CD4-positive, alpha-beta T cell treated with Interleukin-17A for 1 hour (primary cell): ENCODE measurements at places on chromosomes 12 and 14.

- no peak for DNase-seq
Measured at GRCh38 chr14:56896922-56897321, 86.6 kb upstream of the OTX2 start.

GRCh38 chr14:77228056-77228455, 43.0 kb downstream of the NGB start:
- DNase-seq = no peak

DNA sequence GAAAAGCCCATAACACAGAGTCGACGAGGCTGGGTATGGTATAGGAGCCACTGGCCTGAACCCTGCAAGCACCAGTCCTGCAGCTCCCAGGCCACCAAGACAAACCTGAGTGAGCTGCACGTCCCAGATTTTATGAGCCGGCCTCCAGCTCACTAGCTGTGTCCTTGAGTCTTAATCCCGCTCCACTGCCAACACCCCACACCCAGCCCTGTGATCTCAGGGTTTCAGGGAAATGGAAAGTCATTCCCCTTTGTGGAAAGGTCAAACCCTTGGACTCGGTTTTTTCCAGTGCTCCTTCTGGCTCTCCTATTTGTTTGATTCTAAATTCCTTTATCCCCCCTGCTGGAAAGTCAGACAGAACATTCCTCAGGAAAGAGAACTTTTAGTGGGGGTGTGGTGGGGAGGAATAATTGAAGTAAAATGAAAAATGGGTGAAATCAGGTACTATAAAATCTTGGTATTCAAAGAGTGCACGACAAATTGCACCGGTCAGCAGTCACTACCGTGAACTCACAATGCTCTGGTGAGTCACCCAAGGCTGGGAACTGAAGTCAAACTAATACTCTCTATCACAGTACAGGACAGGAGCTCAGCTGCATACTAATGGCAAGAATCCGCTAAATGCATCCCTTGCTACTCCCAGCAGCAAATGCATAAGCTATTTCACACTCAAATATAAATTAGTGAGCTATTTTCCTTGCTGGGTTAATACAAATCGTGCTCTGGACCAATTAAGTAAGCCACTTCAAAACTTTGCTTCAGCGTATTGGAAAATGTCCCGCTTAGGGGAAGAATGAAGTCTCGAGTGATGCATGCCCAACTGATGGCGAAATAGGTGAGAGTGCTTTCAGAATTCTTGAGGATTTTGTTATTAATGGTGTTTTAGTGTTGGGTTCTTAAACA, 9.0 kb downstream of the PITPNM2 start:
- no peak for DNase-seq

DNA sequence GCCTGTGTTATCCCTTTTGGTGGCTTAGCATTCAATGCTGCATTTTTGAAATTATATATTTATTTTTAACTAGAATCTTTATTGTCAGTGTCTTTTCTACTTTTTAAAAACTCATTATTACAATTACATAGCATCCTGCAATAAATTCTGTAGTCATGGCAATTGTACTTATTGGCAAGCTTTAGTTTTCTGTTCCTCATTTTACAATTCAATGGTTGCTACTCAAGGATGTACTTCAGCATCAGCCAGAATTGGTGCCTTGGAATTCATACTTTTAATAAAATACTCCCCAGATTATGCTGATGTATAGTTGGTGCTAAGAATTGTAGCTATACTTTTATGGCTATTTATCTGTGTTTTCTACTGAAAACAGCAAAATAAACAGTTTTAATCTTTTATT, 1756.8 kb upstream of the SEL1L start:
- no peak for DNase-seq

DNA sequence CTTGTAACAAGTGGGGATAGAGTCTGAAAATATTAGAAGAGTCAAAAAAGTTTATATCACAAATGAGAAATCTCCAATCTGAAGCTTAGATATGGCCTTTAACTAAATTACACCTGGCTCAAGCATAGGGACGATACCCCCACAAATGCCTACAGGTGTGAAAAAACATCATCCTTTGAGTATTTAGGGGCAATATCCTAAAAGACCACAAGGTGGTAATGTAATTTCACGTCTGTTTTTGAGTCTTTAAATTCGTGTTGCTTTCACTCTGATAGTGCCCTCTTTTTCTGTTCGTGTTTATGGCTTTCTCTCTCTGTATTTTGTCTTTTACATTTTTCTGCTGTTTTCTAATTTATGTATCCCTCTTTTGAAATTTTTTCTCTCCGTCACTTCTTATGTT, 84.3 kb downstream of the ETNK1 start:
- no peak for DNase-seq

DNA sequence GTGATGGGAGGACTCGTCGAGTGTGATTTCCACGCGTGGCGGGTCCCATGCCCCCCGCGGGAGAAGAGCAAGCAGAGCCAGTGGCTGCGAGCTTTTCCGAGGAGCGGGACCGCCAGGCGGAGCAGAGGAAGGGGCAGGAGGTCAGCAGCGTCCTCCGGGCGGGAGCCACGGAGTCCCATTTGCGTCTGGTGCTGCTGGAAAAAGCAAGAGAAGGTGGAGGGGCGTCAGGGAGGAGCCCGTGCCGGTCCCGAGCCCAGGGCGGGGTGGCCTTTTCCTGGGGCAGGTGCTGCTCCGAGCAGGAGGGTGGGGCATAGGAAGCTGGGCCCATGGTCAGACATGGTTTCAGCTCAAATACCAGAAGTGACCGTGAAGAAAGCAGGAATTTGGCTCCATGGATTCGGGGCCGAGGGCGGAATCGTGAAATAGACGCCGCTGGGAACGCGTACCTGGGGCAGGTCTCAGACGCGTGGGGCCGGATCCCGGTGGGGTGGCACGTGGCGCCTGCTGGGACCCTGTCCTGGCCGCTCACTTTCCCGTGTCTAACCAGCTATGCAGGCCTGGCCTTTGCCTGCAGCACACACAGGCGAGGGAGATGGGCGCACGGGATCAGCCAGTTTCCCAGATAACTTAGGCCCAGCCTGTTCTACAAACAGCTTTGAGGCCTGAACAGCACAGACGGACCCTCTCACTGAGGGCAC, 60.0 kb downstream of the GALNT9 start:
- no peak for DNase-seq

GRCh38 chr14:35558680-35559079, 24.7 kb downstream of the INSM2 start:
- no peak for DNase-seq

- no peak for DNase-seq
Measured at GRCh38 chr14:60102389-60102788, 10.7 kb downstream of the PCNX4 start.

- no peak for DNase-seq
Measured at GRCh38 chr14:85516239-85517113, 13.5 kb upstream of the FLRT2 start.

GRCh38 chr12:34397591-34398365, 375.5 kb downstream of the ALG10 start:
- DNase-seq = no peak

DNA sequence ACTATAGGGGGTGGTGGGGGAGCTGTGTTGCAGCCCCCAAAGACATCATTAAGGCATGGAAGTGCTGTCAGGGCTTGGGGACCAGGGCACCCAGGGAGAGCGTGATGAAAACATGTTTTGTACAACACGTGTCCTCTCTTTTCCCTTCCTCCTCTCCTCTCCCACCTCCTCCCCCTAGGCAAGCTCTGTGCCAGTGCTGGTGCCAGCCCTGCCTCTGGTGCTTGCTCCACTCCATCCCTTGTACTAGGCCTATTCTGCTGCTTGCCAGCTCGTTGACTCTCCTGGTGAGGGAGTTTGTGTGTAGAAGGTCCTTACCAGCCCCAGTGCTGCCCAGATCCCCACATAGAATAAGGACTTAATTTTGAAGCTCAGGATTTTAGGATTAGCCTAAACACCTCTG, 3.2 kb upstream of the RARG start:
- no peak for DNase-seq

DNA sequence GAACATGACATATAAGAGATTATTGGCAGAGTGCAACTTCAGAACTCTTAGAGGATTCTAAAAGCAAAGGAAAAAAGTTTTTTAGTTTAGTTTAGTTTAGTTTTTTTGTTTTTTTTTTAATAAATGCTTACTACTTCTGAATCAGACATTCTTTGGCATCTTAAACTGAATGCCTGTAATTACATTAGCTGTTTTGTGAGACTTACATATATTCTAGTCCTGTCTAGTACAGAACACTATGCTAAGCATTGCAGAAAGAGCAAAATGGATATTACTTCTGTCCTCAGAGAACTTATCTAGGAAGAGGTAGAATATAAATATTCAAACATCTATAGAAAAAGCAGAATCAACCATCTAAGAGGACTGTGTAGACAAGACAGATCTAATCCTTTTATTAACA, 133.2 kb downstream of the RAD51B start:
- DNase-seq = no peak

DNA sequence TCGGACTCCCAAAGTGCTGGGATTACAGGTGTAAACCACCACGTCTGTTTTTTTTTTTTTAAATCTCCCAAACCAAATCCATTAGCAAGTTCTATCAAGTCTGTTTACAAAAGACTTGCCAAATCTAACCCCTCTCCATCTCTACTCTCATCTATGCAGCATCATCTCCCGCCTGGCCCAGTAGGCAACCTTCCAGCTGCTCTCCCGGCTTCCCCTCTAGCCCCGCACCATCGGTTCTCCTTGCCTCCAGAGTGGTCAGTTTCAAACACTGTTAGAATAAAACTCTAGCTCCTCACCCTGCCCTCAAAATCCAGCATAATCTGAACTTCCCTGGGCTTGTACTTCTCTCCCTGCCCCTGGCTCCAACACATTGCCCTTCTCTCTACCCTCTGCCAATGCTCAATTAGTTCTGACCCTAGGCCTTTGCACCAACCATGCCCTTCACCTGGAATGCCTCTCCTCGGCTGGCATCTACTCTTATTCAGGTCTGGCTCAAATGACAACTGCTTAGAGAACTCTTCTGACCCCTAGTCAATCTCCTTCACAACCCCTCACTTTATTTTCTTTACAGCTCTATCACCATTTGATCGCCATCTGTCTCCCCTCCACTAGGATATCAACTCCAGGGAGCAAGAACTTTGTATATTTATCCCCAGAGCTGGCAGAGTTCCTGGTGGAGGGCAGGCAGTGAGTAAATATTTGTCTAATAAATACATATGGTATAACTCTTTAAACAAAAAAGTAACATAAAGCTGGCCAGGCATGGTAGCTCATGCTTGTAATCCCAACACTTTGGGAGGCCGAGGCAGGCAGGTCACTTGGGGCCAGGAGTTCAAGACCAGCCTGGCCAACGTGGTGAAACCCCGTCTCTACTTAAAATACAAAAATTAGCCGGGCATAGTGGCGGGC, 4.9 kb downstream of the WSB2 start:
- no peak for DNase-seq

GRCh38 chr14:96166461-96167223, 38.0 kb upstream of the BDKRB2 start:
- DNase-seq = no peak

DNA sequence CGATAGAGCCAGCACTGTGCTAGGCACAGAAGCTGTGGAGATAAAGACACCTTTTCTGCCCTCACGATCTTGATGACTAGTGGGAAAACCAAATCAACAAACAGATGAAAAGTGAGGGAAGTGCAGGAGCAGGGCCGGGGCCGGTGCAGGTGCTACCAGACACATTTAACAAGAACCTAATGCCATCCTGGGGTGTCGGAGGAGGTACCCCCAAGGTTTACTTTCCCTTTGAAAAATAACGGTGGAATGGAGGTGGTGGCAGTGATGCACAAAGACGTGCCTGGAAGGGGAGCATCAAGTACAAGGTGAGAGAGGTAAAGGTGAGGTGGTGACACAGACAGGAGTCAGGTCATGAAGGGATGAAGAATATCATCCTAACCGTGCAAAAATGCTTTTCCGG, 22.1 kb downstream of the SLC6A13 start:
- DNase-seq = no peak

GRCh38 chr14:37501877-37502276, 93.2 kb downstream of the FOXA1 start:
- DNase-seq = no peak

DNA sequence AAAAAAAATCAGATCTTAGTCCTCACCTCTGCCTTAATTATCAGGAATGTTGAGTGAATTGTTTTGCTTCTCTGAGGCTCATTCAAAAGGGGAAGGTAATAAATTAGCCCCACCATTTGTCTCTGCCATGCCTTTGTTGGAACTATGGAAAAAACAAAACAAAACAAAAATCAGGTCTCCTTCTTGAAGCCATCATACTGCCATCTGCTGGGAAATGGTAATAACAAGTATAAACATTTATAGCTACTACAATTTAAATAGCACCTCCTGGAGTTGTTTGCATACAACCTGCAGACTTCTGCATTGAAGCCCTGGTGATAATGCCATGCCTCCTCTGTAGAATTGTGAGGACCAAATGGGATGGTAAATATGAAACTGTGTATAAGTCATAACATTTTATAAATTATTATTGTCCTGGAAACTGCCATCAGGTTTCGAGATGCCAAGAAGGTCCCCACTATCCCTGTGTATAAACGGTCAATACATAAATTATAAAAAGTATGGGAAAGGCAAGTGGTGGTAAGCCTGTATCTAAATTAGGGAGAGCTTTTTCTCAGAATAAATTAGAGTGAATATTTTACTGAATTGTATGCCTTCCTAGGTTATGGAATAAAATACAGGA, 87.2 kb upstream of the FGD4 start:
- DNase-seq = peak; percentile 62

DNA sequence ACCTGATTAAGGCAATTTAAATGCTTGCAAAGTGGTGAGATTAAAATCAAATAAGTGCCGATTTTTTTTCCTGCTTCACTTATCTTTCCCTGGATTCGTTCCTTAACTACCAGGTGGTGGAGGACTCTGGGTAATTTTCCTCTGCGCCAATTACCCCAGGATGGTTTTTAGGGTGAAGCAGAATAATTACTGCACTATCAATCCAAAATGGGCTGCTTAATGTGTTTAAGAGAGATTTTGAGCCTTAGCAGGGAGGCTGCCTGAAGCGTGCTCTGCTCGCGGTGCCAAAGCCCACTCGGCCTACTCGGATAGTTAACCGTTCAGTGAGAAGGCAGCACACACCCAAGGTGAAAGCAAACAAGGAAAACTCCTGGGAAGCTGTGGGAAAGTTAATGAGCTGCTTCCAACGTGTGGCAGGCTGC, 274.9 kb upstream of the LMO3 start:
- DNase-seq = no peak

DNA sequence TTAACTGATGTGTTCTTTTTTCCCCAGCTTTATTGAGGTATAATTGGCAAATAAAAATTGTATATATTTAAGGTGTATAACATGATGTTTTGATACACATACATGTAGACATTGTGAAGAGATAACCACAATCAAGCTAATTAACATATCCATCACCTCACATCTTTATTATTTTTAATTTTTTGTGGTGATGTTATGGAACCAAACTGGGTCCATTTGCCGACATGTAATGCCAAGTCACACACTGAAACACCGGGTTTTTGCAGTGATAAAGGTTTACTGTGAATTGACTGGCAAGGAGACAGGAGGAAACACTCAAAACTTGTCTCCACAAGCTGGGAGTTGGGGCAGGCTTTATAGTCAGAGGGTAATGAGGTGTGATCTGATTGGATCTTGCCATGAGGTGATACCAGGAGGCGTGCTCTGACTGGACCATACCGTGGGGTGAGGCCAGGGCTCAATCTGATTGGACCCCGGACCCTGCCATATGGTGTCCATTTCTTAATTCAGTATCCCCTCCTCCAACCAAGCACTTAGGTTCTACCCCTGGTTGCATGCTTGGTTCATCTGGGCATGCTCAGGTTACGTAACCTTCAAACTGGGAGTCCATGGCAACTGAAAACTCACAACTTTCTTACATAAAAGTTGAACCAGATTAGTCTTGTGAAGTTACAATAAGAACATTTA, 11.8 kb upstream of the WSCD2 start:
- DNase-seq = no peak
